ENCODE measurements at places on chromosomes 5 and 9. TPM values are rescaled to one million over a fixed set of nuclear protein-coding genes. Genes with fewer than 3 reads are reported as not detected.

Gene LECT2
- not detected for total RNA-seq

Gene FGF10
- 2.7 TPM for total RNA-seq

Gene ABLIM3
- 0.27 TPM for total RNA-seq

Gene CLIC3
- 0.64 TPM for total RNA-seq

Gene MEIKIN
- total RNA-seq, result not detected
